ENCODE measurements at places on chromosomes 1 and 21. TPM values are rescaled to one million over a fixed set of nuclear protein-coding genes. Genes with fewer than 3 reads are reported as not detected.

GPATCH4 gene
- total RNA-seq, result 25.1 TPM

PTGFR gene
- 1.7 TPM for total RNA-seq

SYPL2 gene
- total RNA-seq, result 0.05 TPM

LORICRIN gene
- total RNA-seq, result not detected

TP73 gene
- total RNA-seq, result not detected

All from mammary microvascular endothelial cell (primary cell).